CMK (cell line): ENCODE measurements at places on chromosomes 13 and 19.
A peak's percentile ranks its signal among the peaks of the same experiment; 100 is the strongest.

DNA sequence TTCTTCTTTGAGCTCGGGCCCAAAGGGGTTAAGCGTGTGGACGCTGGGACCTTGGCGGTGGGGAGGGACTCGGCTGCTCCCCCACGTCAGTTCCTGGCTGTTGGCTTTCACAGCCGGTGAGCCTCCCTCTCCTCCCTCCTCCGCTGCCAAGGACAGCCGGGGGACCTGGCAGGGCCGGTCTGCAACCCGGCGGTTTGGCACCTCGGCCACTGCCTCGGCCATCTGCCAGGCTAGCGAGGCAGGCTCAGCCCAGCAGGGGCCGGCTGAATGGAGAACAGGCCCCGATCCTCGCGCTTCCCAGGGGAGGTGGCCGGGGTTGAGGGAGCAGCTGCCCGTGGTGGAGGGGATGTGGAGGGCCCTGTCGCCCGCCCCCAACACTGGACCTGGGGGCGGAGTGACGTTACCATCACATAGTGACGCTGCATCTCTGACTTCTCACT, 5.0 kb downstream of the TLE5 start:
- DNase-seq = no peak

- DNase-seq = no peak
These were observed 32.5 kb upstream of the CACTIN start for GRCh38 chr19:3658870-3659745.

GRCh38 chr19:16118489-16119033, 6.9 kb downstream of the RAB8A start:
- no peak for DNase-seq

DNA sequence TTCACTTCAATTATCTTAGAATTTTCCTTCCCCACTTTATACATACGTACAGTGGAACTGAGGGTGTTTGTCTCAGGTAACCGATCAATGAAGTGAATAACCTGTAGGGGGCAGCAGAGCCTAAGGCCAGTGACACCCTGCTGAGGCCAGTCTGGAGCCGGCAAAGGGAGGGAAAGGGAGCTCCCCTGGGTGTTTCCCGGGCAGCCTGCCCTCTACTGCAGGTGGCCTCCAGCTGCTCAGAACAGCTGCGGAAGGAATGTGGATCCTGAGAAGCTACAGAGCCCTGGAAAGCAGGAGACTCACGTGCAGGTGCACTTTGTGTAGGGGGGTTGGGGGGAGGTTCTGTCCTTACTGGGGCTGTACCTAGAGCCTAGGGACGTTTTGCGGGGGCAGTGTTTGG, 832 bp upstream of the ZNF491 start:
- peak; percentile 54 for DNase-seq

GRCh38 chr19:50724522-50725217, 1.5 kb downstream of the CLEC11A start:
- peak; percentile 99 for DNase-seq

DNA sequence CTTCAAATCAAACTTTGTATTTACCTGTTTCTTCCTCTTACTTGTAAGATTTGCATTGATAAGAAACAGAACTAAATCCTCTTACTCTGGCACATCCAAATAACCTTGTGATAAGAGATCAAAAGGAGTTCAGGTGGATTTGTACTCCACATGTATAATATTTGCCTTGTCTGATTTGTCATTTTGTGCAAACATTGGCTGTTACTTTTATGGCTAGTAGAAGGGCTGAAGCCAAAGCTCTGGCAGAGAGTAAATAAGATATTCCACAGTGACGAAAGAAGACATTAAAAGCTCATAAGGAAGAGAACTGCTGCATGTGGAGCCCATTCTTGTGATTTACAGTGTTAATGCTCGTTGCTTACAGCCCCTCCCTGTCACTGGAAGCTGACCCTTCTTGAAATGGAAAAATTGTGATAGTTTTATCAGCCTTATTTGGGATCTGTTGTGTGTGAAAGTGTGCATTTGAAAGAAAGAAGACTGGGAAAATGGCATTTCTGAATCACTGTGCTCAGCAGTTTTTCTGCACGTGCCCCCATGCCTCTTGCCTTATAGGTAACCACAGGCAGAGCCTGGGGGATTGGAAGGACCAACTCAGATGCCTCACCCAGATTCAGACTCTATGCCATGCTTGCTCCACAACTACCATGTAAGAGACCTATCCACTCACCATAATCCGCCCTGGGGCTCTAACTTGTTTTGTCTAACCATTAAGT, 68.2 kb downstream of the OXGR1 start:
- DNase-seq = no peak

GRCh38 chr13:65595916-65596315, 1634.2 kb downstream of the PCDH9 start:
- no peak for DNase-seq

DNA sequence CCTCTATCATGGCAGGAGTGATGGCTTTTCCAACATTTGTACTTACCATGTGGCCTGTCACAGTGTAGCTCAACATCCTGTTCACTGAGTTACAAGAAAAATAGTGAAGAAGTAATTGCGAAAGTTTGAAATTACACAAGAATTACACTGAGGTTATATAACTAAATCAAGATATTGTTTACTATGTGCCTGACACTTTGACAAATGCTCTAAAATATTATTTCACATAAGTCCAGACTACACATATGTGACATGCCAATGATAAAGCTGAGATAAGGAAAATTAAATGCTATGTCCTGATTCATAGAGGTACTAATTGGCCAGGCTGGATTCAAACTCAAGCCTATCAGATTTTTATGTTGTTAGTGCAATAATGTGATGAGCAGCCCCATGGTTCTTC, 451.7 kb downstream of the PCDH9 start:
- DNase-seq = no peak

GRCh38 chr19:13334801-13335481, 171.3 kb downstream of the CACNA1A start:
- no peak for DNase-seq

DNA sequence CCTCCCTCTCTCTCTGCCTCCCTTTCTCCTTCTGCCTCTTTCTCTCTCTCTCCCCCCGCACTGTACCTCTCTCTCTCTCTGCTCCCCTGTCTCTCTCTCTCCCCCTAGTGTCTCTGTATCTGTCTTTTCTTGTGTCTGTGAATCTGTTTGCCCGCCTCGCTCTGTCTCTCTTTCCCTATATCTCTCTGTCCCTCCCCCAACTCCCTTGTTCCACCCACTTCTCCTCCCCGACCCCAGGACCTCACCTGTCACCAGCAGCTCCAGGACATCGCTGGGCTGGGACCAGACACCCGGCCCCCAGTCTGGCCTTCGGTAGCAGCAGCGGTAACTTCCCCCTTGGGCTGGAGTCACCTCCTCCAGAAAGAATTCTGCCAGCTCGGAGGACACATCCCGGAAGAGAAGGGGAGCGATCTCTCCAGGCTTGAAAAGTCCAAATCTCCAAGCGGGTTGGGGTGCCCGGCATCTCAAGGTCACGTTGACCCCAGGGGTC, 3.9 kb downstream of the OSCAR start:
- DNase-seq = no peak
